Kidney epithelial cell (primary cell): ENCODE measurements at places on chromosomes 6 and 20. TPM values are rescaled to one million over a fixed set of nuclear protein-coding genes. Genes with fewer than 3 reads are reported as not detected.

ROS1 gene
- under 0.01 and 0.04 TPM in 2 replicates for total RNA-seq

SLC22A3 gene
- 5.8 and 6.4 TPM in 2 replicates for total RNA-seq

BPIFA1 gene
- not detected in 2 replicates for total RNA-seq

CDK5RAP1 gene
- 25.3 and 39.4 TPM in 2 replicates for total RNA-seq

TSPO2 gene
- not detected in 2 replicates for total RNA-seq

MYH7B gene
- total RNA-seq = 0.04 and 0.21 TPM in 2 replicates

TUBB2B gene
- 287 and 316 TPM in 2 replicates for total RNA-seq

PIGU gene
- 20.7 and 26.1 TPM in 2 replicates for total RNA-seq

GPX6 gene
- total RNA-seq = not detected in 2 replicates

BMP6 gene
- 0.89 and 1.1 TPM in 2 replicates for total RNA-seq

EEF1A2 gene
- 14.9 and 18.0 TPM in 2 replicates for total RNA-seq

PAK5 gene
- total RNA-seq = 0.07 and 0.17 TPM in 2 replicates

MUCL3 gene
- total RNA-seq = not detected in 2 replicates

SPATS1 gene
- total RNA-seq = not detected in 2 replicates

ALDH8A1 gene
- total RNA-seq = 0.46 and 9.3 TPM in 2 replicates

MCM8 gene
- 5.1 and 6.1 TPM in 2 replicates for total RNA-seq

POU5F1 gene
- total RNA-seq = 0.21 and 0.68 TPM in 2 replicates

KCNK5 gene
- 2.1 and 2.3 TPM in 2 replicates for total RNA-seq

HLA-DRB1 gene
- total RNA-seq = 2.6 and 4.0 TPM in 2 replicates

TMEM63B gene
- total RNA-seq = 59.3 and 61.8 TPM in 2 replicates

DAAM2 gene
- total RNA-seq = 1.3 and 2.5 TPM in 2 replicates
